Activated naive CD8-positive, alpha-beta T cell treated with anti-CD3 and anti-CD28 coated beads, Interleukin-2, amount 10 ng/mL, durations not matched to agents 7 days and 5 days (primary cell): ENCODE measurements at places on chromosomes 2 and 18. TPM values are rescaled to one million over a fixed set of nuclear protein-coding genes. Genes with fewer than 3 reads are reported as not detected.
A peak's percentile ranks its signal among the peaks of the same experiment; 100 is the strongest.

DNA sequence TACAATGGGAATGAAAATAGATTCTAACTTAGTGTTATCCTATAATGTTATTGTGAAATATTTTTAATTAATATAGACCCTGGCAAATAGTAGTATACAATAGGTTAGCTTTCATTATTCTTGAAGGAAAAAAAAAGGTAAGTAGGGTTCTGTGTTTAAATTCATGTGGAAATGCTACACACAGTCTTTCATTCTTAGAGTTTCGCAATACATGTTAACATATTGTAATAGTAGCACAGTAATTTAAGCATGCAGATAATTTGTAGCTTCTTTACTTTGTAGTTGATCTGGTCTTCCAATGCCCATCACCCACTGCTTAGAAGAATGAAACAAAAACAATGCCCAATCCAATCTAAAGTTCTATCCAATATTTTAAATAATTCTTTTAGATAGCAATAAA, 54.8 kb upstream of the MSTN start:
- DNase-seq = no peak
- no peak overlapping the region for H3K27ac ChIP-seq
- H3K36me3 ChIP-seq = no peaks in the 10 kb centered on the region
- no peak overlapping the region for H3K4me3 ChIP-seq

The GPR75 gene
- 3.3 TPM for total RNA-seq

The ICOS gene
- 32.0 TPM for total RNA-seq

GRCh38 chr2:62313449-62314227, 117.7 kb downstream of the B3GNT2 start:
- H3K4me1 ChIP-seq = peaks cover 50% of the 10 kb centered on the region
- peak; percentile 76 for DNase-seq
- no peaks in the 10 kb centered on the region for H3K27me3 ChIP-seq
- H3K4me3 ChIP-seq = peak overlapping the region; percentile 71
- H3K36me3 ChIP-seq = no peaks in the 10 kb centered on the region

The CXCR1 gene
- 0.19 TPM for total RNA-seq
